Epithelial cell of alveolus of lung (primary cell): ENCODE measurements at places on chromosomes 13 and 19. TPM values are rescaled to one million over a fixed set of nuclear protein-coding genes. Genes with fewer than 3 reads are reported as not detected.

Gene DIRAS1
- total RNA-seq: 0.26 and 3.5 TPM in 2 replicates

Gene ALOX5AP
- total RNA-seq: 0.64 and 12.2 TPM in 2 replicates

Gene FCER2
- not detected in 2 replicates for total RNA-seq

Gene UBXN6
- 67.9 and 82.5 TPM in 2 replicates for total RNA-seq

Gene FBXO27
- total RNA-seq: 2.1 and 3.4 TPM in 2 replicates

Gene ZNF180
- total RNA-seq: 6.2 and 6.6 TPM in 2 replicates

Gene FGF9
- under 0.01 TPM in 1 of 2 replicates, not detected in the other for total RNA-seq

Gene NCR1
- total RNA-seq: not detected in 2 replicates

Gene ZNF429
- 2.2 and 9.4 TPM in 2 replicates for total RNA-seq

Gene CLEC17A
- total RNA-seq: not detected in 2 replicates

Gene DACT3
- total RNA-seq: 7.1 and 24.4 TPM in 2 replicates

Gene SLC25A41
- not detected in 2 replicates for total RNA-seq

Gene ZNF71
- 7.0 and 11.7 TPM in 2 replicates for total RNA-seq

Gene CDX2
- total RNA-seq: not detected in 2 replicates

Gene RFXAP
- total RNA-seq: 1.9 and 2.5 TPM in 2 replicates

Gene WASF3
- 6.1 and 14.6 TPM in 2 replicates for total RNA-seq

Gene CRX
- total RNA-seq: not detected in 2 replicates

Gene ARHGEF18
- 27.9 and 41.5 TPM in 2 replicates for total RNA-seq

Gene PGLYRP1
- not detected in 2 replicates for total RNA-seq

Gene RNU6-9
- total RNA-seq: not detected in 2 replicates

Gene ZNF816
- total RNA-seq: 6.3 and 6.5 TPM in 2 replicates

Gene NAPSA
- total RNA-seq: 2.8 TPM in 1 of 2 replicates, not detected in the other

Gene BCKDHA
- total RNA-seq: 46.5 and 76.9 TPM in 2 replicates

Gene NOP53
- total RNA-seq: 208 and 584 TPM in 2 replicates

Gene LRRC63
- total RNA-seq: not detected in 2 replicates

Gene TEX29
- not detected in 2 replicates for total RNA-seq

Gene ZSCAN1
- not detected in 2 replicates for total RNA-seq

Gene PSG2
- not detected in 2 replicates for total RNA-seq

Gene NPHS1
- not detected in 2 replicates for total RNA-seq

Gene IGFL2
- total RNA-seq: not detected in 2 replicates
